SK-N-SH treated with all-trans-retinoic acid at 6 μM for 48 hours (cell line): ENCODE measurements at places on chromosomes 11 and 22.

GRCh38 chr11:72483412-72484186, 49.3 kb upstream of the CLPB start:
- ATAC-seq: no peak

GRCh38 chr22:17370766-17371432, 1.6 kb downstream of the CECR2 start:
- no peak for ATAC-seq

- no peak for ATAC-seq
These were observed 38.5 kb downstream of the CDON start for GRCh38 chr11:126024123-126024522.

GRCh38 chr11:85947431-85948272, 92.5 kb downstream of the CCDC83 start:
- peak; percentile 64 for ATAC-seq

- ATAC-seq: peak; percentile 12; the same call in 2 of the 3 replicates
These were observed 7.4 kb downstream of the CAPN5 start for GRCh38 chr11:77074205-77074604.

GRCh38 chr11:68092411-68092810, 28.8 kb downstream of the CHKA start:
- no peak for ATAC-seq

GRCh38 chr11:106131998-106132397, 54.5 kb downstream of the AASDHPPT start:
- no peak for ATAC-seq

DNA sequence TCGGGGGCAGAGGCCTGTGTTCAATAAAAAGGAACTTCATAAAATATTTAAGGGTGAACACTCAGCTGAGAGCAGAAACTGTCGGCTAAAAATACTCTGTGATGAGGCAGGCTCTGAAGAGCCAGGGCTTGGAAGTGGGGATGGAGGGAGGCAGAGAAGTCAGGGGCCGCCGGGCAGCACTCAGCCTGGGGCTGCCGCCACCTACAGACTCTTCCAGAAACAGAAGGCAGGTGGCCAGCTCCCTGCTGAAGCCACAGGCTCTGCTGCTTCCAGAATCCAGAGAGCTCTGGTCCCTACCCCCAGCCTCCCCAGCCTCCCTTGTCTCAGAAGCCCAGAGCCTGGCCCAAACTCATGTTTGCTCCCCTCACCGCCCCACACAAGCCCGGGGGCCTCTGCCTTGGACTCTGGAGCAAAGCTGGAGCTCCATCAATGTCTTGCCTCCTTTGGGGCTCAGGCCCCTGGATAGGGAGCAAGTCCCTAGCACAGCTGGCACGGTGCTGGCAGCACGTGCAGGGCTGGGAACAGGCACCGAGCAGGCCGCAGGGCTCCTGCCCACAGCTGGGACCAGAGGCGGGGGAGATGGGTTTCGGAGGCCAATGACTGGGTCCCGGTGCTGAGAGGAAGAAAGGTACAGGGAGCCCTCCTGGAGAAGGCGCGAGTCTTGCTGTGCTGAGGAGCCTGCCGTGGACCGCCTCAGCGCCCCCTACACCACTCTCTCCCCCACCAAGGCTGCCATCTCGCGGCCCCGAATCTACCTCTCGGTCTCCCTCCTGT, 8.2 kb downstream of the LRFN4 start:
- ATAC-seq: no peak; the same call in 2 of the 3 replicates

- ATAC-seq: no peak
These were observed 11.6 kb downstream of the MRGPRF start for GRCh38 chr11:69001243-69002081.

GRCh38 chr11:30260813-30261212, 30.0 kb downstream of the FSHB start:
- ATAC-seq: no peak

GRCh38 chr11:119474682-119475596, 52.0 kb upstream of the THY1 start:
- ATAC-seq: peak; percentile 73

GRCh38 chr11:8301622-8302021, 37.9 kb upstream of the LMO1 start:
- ATAC-seq: no peak

- ATAC-seq: peak; percentile 62
These were observed 38.8 kb downstream of the PTPRJ start for GRCh38 chr11:48019217-48019584.
